ENCODE measurements at places on chromosomes 2 and 18.

DNA sequence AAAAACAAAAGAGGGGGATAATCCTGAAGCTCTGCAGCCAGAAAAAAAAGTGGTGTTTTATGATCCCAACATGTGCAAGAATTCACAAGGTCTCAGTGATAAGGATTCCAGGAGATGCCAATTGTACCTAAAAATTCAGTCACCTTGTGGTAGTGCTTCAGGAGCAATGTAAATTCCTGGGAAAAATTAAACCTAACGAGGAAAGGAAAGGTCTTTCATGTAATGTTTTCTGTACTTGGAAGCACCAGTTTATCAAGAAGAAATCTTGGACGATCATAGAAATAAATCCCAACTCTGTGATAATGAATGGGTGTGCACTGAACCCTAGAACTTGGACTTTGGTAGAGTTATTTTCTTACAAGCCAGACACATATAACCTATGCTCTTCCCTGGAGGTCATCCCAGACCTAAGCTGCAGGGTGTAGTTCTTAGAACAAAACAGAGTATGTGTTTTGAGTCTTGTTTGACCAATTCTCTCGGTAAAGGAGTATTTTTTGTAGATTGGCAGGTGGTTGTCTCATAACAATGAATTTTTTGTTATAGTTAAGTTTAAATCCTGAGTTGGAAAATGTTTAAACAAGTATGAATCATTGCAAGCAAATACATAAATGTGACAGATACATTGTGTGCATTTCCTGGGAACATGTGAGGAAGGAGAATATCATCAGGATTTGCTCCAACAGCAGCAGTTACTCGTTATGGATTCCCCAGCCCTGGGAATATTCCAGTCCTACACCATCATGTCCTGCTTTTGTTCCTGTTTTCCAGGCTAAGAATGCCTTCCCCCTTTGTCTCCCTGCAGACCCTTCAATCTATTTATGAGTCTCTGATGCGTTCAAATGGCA, 224.6 kb downstream of the NAPG start:
- DNase-seq, result no peak

- DNase-seq, result no peak
Observed at GRCh38 chr2:227436436-227437174, 35.4 kb upstream of the AGFG1 start.

GRCh38 chr2:28336982-28337627, 55.6 kb upstream of the FOSL2 start:
- DNase-seq, result no peak

DNA sequence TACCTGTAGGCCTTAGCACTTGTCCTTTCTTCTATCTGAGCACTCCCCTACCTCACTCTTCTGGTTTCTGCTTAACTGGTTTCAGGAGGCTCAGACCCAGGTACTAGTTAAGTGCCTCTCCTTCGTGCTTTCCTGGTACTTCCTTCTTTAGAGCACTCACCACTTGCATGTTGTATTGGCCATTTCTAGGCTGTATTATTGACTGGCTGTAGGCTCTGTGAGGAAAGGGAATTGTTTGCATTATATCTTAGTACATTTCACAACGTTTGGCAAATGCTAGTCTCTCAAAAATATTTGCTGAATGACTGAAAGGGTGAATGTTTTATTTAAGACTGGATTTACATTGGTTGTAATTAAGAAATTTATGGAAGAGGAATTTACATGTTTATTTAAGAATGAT, 36.0 kb upstream of the SCN1A start:
- DNase-seq, result no peak

- no peak for DNase-seq
Observed at GRCh38 chr2:237585590-237586221, 4.8 kb downstream of the RAB17 start.

DNA sequence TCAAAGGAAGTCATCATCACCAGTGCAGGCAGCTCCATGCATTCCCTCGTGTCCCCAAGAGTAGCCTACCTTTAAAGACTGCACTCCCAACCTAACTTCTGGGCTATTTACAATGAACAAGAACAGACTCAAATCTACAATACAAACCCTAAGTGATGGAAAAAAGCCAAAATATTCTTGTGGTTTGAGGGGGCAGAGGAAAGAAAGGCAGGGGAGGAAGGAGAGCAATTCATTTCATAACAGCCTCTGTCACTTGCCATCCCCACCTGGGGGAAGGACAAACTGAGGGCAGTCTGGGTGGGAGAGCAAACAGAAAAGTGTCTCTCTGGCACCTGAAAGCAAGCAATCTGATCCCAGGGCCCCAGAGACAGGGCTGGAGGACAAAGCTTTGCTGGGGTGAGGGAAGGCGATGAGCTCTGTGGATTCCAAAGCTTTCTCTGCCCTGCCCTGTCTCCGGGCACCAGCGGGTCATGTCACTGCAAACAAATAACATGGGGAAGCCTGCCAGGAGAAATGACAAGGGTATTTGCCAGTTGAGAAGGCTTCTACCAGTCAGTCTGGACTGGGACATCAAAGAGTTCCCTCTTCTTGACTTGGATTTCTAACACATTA, 528.0 kb upstream of the TNP1 start:
- DNase-seq, result no peak

GRCh38 chr2:118902266-118903028, 39.5 kb upstream of the MARCO start:
- no peak for DNase-seq

DNA sequence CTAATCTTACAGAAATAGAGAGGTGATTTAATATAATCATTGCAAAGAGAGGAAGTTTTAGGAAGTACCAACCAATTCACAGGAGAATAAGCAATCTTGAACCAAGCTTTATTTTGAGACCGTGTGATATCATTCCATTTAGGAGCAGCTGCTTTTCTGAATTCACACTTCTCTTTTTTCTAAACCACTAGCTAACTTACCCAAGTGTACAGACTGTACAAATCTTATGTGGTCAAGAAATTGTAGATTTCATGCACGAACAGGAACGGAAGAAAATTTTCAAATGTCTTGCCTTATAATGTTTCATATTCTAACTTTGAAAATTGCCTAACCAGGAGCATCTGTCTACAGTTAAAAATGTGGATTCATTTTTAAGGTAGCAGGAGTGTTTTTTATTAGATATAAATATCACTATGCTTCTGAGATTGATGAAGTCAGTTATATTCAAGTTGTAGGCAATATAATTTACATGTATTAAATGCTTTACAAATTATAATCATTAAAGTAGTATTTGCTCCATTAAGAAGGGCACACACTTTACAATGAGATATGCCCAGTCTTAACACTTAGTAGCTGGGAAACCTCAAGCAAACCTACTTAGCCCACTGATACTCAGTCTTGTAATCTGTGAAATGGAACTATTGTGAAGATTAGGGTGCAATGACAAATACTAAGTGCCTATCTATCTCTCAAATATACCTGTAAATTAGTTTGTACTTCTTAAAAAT, 302.2 kb upstream of the STON1 start:
- no peak for DNase-seq

- no peak for DNase-seq
Observed at GRCh38 chr18:13641551-13642439, 84.6 kb downstream of the FAM210A start.

- no peak for DNase-seq
Observed at GRCh38 chr2:233371641-233372040, 17.3 kb downstream of the DGKD start.

DNA sequence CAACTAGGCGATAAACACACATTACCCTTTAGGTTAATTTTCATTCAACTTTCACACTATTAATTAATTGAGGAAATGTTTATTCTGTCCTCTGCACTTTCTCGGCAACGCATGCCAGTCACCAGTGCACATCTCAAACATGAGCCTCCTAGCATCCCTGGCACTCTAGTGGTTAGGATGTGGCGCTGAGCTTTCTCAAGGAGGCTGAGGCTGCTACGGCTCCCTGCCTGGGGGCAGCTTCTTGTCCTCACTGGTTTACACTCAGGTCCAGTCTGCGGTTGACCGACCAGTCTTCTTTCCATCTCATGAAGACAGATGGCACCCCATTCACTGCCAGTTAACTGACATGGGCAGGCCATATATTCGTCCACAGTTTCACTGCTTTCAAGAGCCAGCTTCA, 463.4 kb downstream of the EIPR1 start:
- no peak for DNase-seq

DNA sequence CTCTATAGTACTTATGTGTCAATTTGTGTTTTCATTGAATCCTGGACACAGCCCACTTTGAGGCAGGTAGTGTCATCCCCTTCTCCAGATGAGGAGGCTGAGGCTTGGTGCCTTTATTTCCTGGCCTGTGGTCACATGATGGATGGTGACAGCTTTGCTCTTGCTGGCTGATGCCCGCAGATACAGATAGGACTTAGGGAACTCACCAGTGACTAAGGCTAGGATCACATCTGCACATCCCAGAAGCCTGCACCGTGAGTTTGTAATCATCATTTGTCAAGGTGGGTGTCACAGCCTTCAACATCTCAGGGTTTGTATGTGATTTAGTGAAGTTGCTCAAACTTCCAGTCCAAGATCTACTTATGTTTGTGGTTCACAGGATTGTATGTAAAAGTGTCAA, 295.1 kb upstream of the RAB12 start:
- no peak for DNase-seq

DNA sequence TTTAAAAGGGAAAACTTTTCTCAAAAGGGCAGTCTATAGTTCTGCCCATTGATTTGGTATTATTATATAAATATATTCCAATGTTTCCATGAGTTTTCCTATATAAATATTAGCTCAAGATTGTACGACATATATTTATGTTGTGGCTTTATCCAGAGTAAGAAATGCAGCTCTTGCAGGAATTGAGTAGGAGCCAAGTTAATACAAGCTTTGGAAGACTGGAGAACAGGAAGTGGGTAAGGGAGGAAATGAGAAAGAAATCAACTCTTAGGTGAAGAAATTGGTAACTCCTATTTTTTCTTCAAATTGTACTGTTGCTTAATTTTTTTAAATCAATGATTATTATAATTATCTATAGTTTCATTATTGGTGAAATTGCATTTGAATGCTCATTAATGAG, 105.4 kb upstream of the FAM117B start:
- no peak for DNase-seq

DNA sequence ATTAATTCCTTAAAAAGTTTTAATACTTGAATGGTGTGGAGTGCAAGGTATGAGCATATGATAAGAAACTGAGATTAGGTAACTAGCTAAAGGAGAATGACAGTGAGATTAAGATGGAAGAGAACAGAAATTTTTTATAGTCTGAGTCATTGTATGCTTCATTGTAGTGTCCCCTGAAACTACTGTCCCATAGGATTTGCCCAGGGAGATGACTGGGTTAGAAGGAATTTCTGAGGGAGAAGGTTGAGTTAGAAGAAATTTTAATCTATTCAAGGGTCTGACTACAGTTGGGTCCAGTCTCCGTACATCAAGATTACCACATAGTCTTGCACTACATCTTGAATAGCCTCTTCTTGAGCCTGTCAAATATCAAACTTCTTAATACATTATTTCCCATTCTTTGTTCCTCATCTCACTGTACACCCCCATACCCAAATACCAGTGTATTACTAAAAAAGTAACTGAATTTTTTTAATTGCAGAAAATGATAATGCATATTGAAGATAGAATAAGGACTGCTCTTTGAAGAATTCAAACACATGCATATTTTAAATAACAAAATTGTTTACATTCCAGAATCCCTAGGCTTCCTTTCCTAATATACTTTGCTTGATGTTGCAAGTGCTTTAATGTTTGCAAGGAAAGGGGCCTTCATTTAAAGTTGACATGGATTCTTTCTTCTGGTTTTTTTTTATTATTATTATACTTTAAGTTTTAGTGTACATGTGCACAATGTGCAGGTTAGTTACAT, 314.3 kb upstream of the COL3A1 start:
- DNase-seq, result no peak

- no peak for DNase-seq
Observed at GRCh38 chr2:151808258-151809072, 19.8 kb downstream of the ARL5A start.

DNA sequence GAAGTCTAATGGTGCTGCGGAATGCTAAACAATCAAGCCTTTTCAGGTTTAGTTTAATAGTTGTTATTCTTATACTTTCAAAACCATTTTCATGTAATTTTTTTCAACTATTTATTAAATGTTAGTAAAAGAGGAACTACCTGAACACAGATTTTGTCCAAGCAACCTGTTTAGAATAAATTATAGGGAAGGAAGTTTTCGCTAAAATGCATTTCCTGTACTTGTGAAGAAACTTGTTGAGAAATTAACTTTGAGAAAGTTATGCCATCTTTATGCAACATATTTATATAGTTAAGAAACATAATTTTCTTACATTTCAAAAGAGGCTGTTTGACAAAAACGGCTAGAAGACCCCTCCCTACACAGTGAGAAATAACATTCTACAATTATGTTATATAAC, 16.6 kb downstream of the MAP4K4 start:
- DNase-seq, result no peak

DNA sequence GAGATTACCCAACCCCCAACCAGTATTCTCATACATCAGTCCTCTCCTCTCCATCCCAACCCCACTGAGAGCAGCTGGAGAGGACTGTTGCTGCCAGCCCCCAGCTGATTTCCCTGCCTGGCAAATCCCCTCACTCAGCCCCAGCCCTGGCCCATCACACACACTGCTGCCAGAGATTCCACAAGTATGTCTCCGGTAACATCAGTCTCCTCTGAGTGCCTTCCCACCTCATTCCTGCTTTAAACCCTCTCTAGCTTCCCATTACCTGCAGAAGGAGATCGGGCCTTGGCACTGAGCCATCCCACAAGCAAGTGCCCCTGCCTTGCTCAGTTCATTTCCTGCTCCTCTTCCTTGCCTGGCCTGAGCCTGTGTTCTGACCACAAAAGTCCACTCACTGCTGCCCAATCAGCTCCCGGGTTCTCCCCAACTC, 50.6 kb upstream of the ZFP36L2 start:
- no peak for DNase-seq

DNA sequence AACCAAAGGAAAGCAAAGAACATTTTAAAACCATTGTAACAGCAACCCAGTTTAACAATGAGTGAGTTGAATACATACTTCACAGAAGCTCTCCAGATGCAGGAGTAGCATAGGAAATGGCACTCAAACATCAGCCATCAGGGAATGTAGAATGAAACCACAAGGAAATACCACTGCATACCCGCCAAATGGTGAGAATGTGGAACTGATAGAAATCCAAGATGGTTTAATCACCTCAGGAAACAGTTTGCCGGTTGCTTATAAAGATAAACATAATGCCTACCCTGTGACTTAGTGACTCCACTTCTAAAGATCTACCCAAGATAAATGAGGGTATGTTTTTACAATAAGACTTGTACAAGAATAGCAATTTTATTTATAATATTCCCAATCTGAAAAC, 132.0 kb downstream of the GALNT1 start:
- DNase-seq, result no peak

GRCh38 chr2:4765787-4766530, 926.2 kb upstream of the SOX11 start:
- DNase-seq, result no peak

DNA sequence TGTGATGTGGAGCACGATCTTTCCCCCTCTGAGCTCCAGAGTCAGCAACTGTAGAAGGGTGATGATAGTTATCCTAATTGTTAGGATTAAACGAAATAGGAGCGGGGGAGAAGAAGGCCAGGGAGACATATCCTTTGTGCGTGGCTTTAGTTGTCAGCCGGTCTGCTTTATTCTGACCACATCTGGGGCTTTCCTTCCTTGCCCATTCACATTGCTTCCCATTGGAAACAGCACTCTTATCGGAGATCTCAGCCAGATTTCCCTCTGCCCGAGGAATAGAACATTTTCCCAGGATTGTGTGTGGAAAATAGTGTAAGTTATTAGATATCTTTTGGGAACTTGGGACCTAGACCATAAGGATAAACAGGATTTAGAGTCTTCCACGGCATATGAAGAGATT, 1.5 kb downstream of the RALB start:
- DNase-seq, result no peak

Measured in NCI-H1048 (cell line).